Esophagus squamous epithelium (tissue), 5 donors: ENCODE measurements at places on chromosomes 3 and 15. TPM values are rescaled to one million over a fixed set of nuclear protein-coding genes. Genes with fewer than 3 reads are reported as not detected.

GRCh38 chr3:185767002-185767688, 57.7 kb downstream of the IGF2BP2 start:
- no peak overlapping the region for H3K4me3 ChIP-seq
- no peak overlapping the region for H3K27ac ChIP-seq
- DNase-seq: no peak
- no peaks in the 10 kb centered on the region for H3K27me3 ChIP-seq

- no peak overlapping the region for H3K27ac ChIP-seq
- H3K36me3 ChIP-seq: no peaks in the 10 kb centered on the region
Observed at GRCh38 chr3:141125351-141125750, 74.2 kb downstream of the SPSB4 start.

DNA sequence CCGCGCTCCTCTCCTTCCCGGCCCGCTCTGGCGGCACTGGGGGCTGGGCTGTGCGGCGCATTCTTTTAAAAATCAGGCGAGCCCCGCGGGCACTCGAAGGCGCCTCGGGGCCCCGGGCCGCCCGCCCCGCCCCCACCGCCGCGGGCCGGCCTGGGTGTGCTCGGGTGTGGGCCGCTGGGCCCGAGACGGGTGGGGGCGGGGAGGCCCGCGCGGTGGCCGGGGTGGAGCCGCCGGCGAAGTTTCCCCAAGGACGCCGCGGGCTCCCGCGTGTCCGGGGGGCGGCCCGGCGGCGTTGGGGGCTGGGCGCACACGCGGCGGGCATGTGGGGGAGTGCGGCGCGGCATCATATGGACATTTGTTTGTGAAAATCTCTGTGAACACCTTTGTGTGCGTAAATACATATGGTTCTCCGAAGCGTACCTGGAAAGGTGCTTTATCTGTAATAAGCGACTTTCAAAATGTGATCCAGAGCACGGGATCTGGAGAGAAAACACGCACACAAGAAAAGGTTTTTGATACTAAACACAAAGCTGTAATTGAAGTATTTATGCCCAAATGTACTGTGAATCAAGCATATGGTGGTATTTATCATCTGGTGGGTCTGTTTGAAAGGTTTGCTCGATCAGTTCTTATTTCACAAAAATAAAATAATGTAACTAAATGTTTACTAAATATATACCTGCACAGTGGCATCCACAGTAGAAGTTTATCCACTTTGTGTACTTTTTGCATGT, 612 bp upstream of the TBL1XR1 start:
- no peaks in the 10 kb centered on the region for H3K36me3 ChIP-seq
- no peaks in the 10 kb centered on the region for H3K27me3 ChIP-seq
- DNase-seq: no peak
- peaks cover 23% of the 10 kb centered on the region for H3K4me1 ChIP-seq
- H3K27ac ChIP-seq: peak overlapping the region; percentile 97

- H3K27ac ChIP-seq: peak overlapping the region; percentile 89
- H3K4me3 ChIP-seq: peak overlapping the region; percentile 54
Observed at GRCh38 chr15:100529556-100529955, 806 bp upstream of the CERS3 start.

- no peak overlapping the region for H3K27ac ChIP-seq
- no peaks in the 10 kb centered on the region for H3K27me3 ChIP-seq
- H3K4me1 ChIP-seq: peaks cover 22% of the 10 kb centered on the region
- no peak overlapping the region for H3K4me3 ChIP-seq
Observed at GRCh38 chr15:84836844-84837243, 19.7 kb downstream of the ALPK3 start.

DNA sequence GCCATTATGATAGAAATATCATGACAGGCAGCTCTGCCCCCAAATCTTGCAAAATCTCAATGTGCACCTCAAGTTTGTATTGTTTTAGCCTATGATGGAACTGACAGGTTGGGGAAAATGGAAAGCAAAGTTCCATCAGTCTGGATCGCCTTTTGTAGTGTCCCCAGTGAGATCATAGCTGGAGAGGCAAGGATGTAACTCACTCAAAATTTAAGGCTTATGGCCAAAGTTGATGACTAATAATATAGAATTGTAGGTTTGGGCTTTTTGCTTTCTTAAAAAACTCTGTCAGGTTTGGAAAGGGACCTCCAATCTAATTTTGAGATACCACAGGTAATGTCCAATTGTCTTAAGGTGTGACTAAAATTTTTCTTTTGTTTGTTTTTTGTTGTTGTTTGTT, 1.4 kb upstream of the ACP3 start:
- no peaks in the 10 kb centered on the region for H3K4me1 ChIP-seq
- no peak overlapping the region for H3K4me3 ChIP-seq
- peak overlapping the region; percentile 79 for H3K27ac ChIP-seq
- H3K36me3 ChIP-seq: no peaks in the 10 kb centered on the region
- no peaks in the 10 kb centered on the region for H3K27me3 ChIP-seq

GRCh38 chr3:168251371-168251770, 155.6 kb upstream of the GOLIM4 start:
- no peaks in the 10 kb centered on the region for H3K36me3 ChIP-seq
- no peak for DNase-seq
- H3K27ac ChIP-seq: no peak overlapping the region
- H3K4me3 ChIP-seq: no peak overlapping the region

GRCh38 chr3:70612920-70613319, 300.5 kb upstream of the MDFIC2 start:
- H3K27me3 ChIP-seq: no peaks in the 10 kb centered on the region
- H3K36me3 ChIP-seq: no peaks in the 10 kb centered on the region
- no peak overlapping the region for H3K4me3 ChIP-seq
- no peak for DNase-seq
- H3K27ac ChIP-seq: no peak overlapping the region

DNA sequence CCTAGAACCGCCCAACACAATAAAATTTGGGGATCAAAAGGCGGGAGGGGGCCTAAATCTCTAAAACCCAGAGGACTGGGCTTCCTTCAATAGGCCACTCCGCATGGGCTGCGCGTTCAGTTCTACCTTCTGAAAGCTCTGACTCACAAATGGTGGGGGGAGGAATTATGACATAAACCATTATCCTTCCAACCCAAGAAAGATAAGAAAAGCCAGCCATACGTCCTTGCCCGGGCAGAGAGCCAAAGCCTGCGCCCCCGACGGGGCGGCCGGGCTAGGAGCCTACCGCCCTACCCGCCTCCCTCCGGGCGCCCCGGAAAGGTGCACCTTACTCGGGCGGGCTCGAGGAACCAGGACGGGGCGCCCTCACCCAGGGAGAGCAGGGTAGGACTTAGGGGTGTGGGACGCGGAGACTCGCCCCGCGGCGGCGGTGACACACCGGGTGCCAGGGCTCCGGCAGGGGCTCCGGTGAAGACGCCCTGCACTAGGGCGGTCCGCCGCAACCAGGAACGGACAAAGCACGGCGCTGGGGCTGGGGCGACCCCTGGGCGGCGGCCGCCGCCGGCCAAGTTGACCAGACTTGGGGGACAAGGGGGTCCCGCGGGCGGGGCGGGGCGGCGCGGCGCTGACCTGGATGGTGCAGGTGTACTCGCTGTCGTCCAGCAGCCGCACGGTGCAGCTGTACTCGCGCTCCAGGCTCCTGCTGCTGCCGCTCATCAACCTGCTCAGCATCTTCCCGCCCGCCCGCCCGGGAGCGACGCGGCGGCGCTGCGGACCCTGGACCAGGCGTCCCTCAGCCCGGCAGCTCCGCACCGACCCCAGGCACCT, 534 bp downstream of the FRMD5 start:
- no peaks in the 10 kb centered on the region for H3K27me3 ChIP-seq
- H3K4me1 ChIP-seq: peaks cover 24% of the 10 kb centered on the region
- no peak for DNase-seq

GRCh38 chr15:48472756-48473155, 141.5 kb downstream of the DUT start:
- DNase-seq: no peak
- H3K4me3 ChIP-seq: no peak overlapping the region
- H3K27ac ChIP-seq: no peak overlapping the region
- H3K27me3 ChIP-seq: no peaks in the 10 kb centered on the region

GRCh38 chr3:59641169-59641899, 591.5 kb upstream of the CFAP20DC start:
- no peak for DNase-seq
- no peak overlapping the region for H3K27ac ChIP-seq
- H3K4me1 ChIP-seq: peaks cover 13% of the 10 kb centered on the region
- H3K4me3 ChIP-seq: no peak overlapping the region
- H3K36me3 ChIP-seq: no peaks in the 10 kb centered on the region

GRCh38 chr3:122076491-122077292, 21.5 kb downstream of the CD86 start:
- no peaks in the 10 kb centered on the region for H3K36me3 ChIP-seq
- peaks cover 31% of the 10 kb centered on the region for H3K4me1 ChIP-seq
- DNase-seq: no peak
- H3K27me3 ChIP-seq: no peaks in the 10 kb centered on the region

DNA sequence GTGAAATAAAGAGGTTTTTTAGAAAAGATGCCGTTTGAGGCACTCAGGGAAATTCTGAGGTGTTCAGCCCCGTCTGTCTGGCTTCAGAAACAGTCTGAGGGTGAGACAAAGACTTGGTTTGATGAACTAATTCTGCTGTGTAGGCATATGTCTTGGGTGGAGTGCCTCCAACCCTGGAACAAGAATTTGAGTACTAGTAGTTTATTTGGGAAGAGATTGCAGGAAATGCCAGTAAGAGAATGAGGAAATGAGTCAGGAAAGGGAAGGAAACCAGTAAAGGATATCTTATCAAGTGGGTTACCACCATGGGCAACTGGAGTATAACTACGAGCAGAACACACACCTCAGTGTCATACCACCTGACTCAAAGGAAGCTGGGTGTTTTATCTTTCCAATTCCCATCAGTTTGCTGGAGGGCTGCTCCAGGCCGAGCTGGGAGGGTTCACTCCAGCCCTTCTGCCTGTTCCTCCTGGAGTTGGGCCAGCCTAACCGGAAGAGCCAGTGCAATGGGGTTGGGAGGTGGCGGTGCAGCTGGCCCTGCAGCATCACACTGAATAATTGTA, 75.3 kb downstream of the TGFBR2 start:
- DNase-seq: no peak
- H3K27ac ChIP-seq: peak overlapping the region; percentile 65
- H3K36me3 ChIP-seq: no peaks in the 10 kb centered on the region
- no peaks in the 10 kb centered on the region for H3K27me3 ChIP-seq
- H3K4me1 ChIP-seq: no peaks in the 10 kb centered on the region

GRCh38 chr3:188523291-188523690, 369.3 kb downstream of the LPP start:
- no peak overlapping the region for H3K27ac ChIP-seq
- H3K36me3 ChIP-seq: no peaks in the 10 kb centered on the region
- no peak overlapping the region for H3K4me3 ChIP-seq
- no peak for DNase-seq

DNA sequence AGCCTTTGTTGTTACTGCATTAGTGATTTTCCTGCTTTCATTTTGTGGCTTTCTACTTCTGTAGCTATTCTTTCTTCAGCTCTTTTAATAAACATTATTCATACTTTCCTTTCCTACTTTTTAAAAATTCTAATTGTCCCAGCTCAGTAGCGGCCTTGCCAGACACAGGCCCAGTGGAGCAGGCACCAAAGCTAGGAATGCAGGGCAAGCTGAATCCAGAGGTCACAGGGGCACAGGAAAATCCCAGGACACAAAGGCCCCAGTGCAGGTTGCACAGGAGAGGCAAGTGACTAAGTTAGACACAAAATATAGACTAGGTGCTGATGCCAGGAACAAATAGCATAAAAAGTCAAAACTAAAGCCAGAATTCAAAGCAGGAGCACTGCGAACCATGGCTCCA, 49.0 kb upstream of the CCDC80 start:
- no peaks in the 10 kb centered on the region for H3K27me3 ChIP-seq
- H3K27ac ChIP-seq: peak overlapping the region; percentile 42
- peaks cover 45% of the 10 kb centered on the region for H3K4me1 ChIP-seq

DNA sequence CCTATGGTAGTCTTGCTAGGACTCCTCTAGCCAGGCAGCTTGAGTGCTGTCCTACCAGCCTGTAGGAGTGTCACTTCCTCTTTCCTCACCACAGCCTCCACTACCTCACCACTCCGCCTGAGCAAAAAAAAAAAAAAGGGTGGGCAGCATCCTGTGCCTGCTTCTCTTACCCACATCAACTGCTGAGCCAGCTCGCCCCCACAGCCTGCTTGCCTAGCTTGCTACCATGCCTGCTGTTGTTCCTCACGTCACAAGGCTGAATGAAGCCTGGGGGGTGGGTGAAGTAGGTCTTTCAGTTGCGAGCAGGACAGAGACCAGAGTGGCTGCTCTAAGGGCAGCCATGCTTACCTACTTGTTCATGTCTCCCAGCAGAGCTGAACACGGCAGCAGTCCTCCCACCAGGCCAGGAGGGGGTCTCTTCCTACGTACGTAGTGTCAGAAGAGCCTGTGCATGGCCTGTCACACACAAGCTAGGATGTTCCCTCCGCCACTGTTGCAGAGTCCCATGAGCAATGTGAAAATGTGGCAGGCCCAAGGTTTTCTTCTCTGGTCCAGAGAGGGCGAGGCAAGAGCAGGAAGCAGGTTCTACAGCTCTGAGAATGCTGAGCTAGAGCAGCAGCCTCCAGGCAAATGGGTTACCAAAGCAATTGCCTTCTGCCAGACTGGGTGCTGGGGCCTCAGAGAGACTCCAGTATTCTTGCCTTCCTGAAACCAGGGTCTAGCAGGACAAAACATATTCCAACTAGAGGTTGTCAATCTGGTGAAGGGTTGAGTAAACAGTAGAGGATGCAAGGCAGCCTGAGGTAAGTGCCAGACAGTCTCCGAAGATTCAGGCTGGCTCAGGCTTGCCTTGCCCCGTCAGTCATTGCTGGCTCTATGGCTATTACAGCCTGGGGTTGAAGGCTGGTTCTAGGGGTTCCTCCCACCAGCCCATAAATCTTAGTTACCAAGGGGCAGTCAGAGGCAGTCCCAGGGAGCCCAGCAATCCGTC, 8.1 kb downstream of the PPM1M start:
- H3K27me3 ChIP-seq: no peaks in the 10 kb centered on the region
- H3K4me1 ChIP-seq: peaks cover 78% of the 10 kb centered on the region
- peak overlapping the region; percentile 88 for H3K27ac ChIP-seq

DNA sequence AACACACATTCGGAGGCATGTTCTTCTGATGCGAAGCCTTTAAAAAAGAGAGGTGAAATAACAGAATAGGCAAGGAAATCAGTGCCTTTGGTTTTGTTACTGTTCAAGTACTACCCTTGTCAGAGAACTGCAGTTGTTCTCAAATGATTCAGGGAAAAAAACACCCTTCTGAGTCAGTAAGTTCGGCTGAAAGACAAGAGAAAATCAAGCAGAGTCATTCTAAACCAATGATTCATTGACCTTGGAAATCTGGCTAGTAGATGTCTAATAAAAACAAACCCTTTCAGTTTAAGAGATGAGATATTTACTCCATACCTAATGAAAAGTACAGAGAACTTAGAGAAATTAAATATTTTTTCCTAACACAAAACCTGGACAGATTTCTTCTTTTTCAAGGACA, 72.7 kb upstream of the ABI3BP start:
- DNase-seq: no peak
- no peak overlapping the region for H3K4me3 ChIP-seq
- H3K36me3 ChIP-seq: no peaks in the 10 kb centered on the region
- no peaks in the 10 kb centered on the region for H3K4me1 ChIP-seq
- peak overlapping the region; percentile 81 for H3K27ac ChIP-seq

GRCh38 chr3:55668359-55668758, 181.3 kb upstream of the WNT5A start:
- H3K27me3 ChIP-seq: no peaks in the 10 kb centered on the region
- no peaks in the 10 kb centered on the region for H3K36me3 ChIP-seq
- H3K4me1 ChIP-seq: no peaks in the 10 kb centered on the region
- no peak overlapping the region for H3K4me3 ChIP-seq

Gene RBP2
- not detected for total RNA-seq

Gene DUT
- 90.1 TPM for total RNA-seq

Gene NAALADL2
- 1.9 TPM for total RNA-seq

Gene CSPG4
- total RNA-seq: 5.6 TPM

Gene PIK3CA
- total RNA-seq: 10.6 TPM

Gene PLA1A
- 0.41 TPM for total RNA-seq

Gene TFRC
- 202 TPM for total RNA-seq

Gene CASR
- 0.19 TPM for total RNA-seq
